Right forelimb (tissue), 1 donor: ENCODE measurements at places on chromosomes 5 and 9.

GRCh38 chr9:101683236-101683635 is 55.2 kb downstream of the GRIN3A start:
- no peak for DNase-seq

DNA sequence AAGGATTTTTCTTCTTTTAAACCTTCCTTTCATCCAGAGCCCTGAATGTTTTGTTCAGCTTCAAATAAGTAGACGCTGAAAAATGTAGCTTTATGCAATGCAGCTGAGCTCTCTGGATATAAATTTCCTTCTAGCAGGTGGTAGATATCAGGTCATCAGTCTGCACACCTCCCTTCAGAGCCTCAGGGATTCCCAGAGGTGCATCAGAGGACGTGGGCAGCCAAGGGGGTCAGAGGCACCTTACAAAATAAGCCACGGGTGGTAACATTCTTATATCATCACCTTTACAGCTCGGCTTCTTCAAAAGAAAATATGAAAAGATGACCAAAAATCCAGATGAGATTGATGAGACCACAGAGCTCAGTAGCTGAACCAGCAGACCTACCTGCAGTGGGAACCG is 19.3 kb downstream of the MOCS2 start:
- DNase-seq = no peak

- peak; percentile 50 for DNase-seq
Observed at GRCh38 chr5:124341066-124341858, 405.2 kb downstream of the ZNF608 start.

- DNase-seq = no peak
Observed at GRCh38 chr5:168790002-168790635, 211.0 kb upstream of the PANK3 start.

DNA sequence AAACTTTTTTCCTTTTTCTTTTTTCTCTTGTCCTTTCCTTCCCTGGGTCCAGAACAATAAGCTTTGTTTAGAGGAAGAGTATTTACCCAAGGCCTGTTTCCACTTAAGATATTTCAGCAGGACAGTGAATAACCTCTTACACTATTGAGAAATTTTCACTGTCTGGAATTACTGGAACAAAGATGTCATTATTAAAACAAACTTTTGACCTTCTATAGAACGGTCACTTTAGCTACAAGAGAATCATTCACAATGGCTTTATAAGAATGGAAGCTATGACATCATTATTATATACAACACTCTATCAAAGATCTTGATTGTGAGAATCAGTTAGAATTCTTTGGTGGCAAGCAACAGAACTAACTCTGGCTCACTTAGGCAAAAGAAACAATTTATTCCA is 22.0 kb upstream of the ARHGAP26 start:
- no peak for DNase-seq

DNA sequence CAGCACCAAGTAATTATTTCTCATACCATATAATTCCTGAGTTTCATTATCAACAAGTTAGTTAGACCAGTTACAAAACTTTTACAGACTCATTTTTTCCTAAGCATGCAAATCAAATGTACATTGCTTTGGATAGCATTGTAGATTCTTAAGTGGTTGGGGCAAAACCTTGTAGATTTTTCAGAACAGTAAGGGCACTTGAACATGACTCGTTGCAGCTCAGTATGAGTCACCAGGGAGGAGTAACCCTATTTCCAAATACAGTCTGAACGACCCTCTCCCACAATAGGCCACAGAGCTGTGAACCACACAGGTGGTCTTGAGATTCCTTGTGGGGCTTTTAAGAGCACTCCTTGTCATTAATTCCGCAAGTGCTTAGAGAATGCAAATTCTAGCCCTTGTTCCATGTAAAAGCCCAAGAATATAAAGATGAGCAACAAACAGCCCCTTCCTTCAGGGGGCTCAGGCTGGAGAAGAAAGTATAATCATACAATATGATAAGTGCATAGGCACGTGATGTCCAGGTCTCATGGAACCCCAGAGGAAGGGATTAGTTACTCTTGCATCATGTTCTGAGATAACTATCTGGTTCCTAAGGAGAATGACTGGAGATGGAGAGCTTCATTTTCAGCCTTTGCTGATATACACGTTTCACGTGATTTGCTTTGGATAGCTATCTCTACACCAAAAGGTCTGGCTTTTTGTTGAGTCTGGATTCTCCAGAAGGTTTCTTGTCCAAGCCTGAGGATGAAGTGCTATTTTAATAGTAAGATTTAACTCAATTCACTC is 295.7 kb downstream of the KCNN2 start:
- no peak for DNase-seq

DNA sequence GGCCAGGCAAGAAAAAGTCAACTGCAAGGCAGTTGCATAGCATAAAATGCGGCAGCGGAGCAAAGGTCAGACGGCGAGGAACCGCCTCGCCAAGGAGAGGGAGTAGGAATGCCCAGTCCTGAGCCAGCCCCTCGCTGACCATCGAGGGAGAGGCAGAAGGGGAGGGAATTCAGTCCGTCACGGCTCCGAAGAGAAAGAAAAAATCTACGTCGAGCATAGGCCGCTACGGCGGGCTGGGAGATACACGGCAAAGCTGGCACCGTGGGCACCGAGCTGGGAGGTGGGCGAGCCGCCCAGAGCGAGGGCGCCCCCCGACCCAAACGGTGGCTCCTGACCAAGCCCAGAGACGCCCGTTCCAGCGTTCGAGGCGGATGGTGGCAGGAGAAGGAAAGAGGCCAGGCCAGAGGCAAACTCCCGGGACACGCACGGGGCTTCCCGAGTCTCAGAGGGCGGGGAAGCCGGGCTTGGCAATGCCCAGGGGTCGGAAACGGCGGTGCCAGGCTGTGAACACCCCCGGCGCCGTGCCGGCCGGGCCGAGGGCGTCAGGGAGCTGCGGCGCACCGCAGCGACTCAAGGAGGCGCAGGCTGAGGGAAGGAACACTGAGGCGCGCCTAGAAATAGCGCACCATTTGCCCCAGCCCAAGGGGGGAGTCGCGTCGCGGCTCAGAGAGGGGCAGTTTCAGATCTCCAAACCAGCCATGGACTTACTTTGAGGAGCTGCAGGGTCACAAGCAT is 518 bp downstream of the SPRY4 start:
- no peak for DNase-seq

DNA sequence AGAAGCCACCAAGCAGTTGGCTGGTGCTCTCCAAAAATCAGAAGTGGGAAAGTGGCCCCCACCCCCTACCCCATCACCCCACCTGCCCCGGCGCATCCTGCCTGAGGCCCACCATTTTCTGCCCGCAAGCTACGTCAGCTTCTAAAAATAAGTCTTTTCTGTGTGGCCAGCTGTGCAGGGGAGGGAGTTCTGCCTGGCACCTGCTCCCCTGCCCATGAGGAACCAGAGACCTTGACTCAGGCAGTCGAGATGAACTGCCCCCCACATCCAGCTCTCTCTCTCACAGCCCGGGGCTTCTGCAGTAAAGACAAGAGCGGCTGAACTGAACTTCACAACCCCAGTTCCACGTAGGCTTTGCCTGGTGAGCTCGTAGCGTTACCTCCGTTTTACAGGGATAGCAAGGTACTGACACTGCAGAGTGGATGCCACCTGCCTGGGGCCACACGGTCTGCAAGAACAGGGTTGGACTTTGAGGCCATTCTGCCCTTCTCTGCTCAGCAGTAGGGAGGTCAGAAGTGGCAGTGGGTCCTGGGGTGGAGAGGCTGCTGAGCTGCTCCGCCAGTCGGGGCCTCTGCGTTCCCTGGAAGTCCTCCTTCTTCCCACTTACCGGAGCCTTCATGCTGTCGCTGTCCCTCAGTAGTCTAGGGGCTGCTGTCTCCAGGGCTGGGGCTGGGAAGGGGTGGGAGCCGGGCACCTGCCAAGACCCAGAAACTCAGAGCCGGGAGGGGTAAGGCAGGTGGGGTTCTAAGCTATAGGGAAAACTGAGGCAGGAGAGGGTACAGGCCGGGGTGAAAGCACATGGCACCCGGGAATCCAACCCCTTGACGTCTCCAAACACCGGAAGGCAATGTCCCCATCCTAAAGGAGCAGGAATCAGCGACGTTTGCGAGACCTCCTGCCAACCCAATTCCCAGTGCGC is 781 bp downstream of the ST6GALNAC4 start:
- DNase-seq = no peak

- no peak for DNase-seq
Observed at GRCh38 chr5:78810098-78810920, 161.7 kb upstream of the LHFPL2 start.

- DNase-seq = no peak
Observed at GRCh38 chr5:154199263-154199662, 8.7 kb downstream of the GALNT10 start.

DNA sequence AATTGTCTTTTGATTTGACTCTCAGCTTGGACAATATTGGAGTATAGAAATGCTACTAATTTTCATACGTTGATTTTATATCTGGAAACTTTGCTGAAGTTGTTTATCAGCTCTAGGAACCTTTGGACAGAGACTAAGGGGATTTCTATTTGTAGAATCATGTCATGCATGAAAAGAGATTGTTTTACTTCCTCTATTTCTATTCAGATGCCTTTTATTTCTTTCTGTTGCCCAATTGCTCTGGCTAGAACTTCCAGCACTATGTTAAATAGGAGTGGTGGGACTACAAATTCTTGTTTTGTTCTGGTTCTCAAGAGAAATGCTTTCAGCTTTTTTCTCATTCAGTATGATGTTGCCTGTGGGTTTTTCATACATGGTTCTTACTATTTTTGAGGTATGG is 112.8 kb upstream of the CDH12 start:
- DNase-seq = no peak

GRCh38 chr9:120524863-120525262 is 55.1 kb downstream of the CDK5RAP2 start:
- no peak for DNase-seq

GRCh38 chr5:97065475-97065874 is 76.9 kb downstream of the LIX1 start:
- DNase-seq = no peak

- DNase-seq = no peak
Observed at GRCh38 chr5:115978779-115979178, 16.5 kb downstream of the LVRN start.

DNA sequence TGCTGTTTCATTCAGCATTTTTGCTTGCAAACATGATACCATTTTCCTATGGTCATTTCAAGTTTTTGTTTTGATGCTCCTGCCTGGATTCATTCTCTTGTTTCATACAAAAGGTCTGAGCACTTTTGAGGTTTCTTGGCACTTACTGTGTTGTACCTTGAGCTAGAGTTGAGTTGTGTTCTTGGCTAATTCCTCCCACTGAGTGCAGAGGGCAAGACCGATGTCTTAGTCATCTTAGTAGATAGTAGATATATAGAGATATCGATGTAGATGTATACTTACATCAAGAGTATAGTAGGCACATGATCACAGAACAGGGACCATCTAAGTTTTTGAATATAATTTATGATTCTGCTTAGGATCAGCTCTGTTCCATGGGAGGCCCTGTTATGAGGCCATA is 366.6 kb downstream of the OSTF1 start:
- DNase-seq = no peak

- DNase-seq = no peak
Observed at GRCh38 chr9:92263131-92263530, 30.4 kb downstream of the IARS1 start.

DNA sequence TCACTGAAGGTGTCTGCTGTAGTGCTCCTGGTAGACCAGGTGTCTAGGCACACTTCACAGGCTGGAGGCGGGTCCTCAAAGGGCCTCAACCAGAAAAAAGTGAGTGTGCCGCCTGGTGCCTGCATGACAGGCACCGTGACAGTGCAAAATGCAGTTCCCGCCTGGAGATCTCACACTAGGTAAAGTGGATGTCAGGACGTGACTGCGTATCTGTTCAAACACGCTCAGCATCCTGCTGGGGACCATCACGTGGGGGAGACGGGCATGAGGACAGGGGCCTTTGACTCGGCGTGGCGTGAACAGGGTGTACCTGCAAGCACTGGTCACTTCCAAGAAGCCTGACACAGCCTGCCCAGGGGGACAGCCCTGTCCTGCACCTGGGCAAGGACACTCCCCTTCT is 32.3 kb upstream of the NTNG2 start:
- DNase-seq = no peak

DNA sequence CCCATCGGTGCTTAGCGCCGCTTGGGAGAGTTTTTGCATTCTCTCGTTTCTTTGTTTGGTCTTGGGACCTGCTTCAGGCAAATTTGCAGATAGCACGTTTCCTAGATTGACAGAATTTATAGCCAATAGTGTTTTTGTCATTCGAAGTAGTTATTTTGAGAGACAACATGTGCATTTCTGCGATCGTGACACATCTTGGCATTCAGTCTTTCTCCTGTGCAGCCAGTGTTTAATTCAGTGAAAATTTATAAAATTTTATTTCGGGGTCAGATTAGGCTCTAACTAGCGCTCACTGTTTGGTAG is 830 bp downstream of the PRRC1 start:
- no peak for DNase-seq

GRCh38 chr5:98929710-98930298 is 997 bp upstream of the CHD1 start:
- DNase-seq = no peak

DNA sequence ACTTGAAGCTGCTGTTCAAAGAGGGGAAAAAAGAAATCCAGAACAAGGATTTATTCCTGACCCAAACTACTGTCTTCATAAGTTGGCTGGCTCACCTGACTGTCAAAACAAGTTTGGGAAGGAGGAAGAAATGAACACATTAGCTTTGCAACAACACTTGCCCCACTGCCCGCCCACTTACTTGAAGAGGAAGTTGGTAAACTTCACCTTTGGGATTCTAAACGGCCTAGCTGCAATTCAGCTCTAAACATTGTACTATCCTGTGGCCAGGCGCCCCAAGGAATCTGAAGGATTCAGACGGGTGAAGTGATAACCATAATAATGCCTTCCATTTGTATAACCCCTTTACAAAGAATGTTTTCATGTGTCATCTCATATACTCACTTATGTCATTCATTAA is 199.4 kb downstream of the ARRDC3 start:
- DNase-seq = no peak

- DNase-seq = no peak
Observed at GRCh38 chr5:57174890-57175510, 1.1 kb downstream of the GPBP1 start.

DNA sequence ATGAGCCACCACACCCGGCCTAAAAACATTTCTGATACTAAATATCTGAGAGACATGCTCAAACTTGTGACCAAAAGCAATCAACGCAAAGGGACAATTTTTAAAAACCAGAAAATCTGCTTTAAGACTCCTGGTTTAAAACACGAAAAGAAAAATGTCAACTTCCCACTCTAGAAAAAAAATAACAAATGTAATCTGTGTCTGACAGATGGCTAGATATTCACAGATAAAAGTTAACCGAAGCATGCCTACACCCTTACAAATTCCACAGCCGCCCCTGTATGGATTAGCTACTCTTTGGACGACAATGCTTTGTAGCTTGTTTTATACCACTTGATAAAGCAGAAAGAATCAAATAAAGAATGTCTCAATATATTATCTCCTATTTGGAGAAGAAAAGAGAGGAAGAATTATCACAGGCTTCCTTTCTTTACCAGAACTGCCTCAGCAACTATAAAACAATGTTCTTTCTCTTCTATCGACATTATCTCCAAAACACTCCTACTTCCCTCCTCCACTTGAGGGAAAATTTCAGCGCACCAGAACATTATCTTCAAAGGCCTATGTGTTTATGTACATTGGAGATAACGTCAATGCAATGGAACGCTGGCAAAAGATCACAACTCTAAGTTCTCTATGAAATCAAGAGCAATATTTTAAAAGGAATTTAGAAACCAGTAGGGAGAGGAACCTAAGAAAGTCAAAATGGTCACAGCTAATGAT is 26.2 kb downstream of the CEMIP2 start:
- DNase-seq = no peak
